ENCODE measurements at places on chromosomes 12 and 14. TPM values are rescaled to one million over a fixed set of nuclear protein-coding genes. Genes with fewer than 3 reads are reported as not detected.

GPN3 gene
- 19.8 TPM for total RNA-seq

TAS2R20 gene
- total RNA-seq = 7.9 TPM

BMP4 gene
- 17.0 TPM for total RNA-seq

CLEC6A gene
- not detected for total RNA-seq

ALDH2 gene
- total RNA-seq = 63.4 TPM

SAMD15 gene
- 0.32 TPM for total RNA-seq

SIX6 gene
- not detected for total RNA-seq

APOF gene
- total RNA-seq = not detected

INHBC gene
- total RNA-seq = not detected

MORN3 gene
- 0.29 TPM for total RNA-seq

GPR162 gene
- 4.1 TPM for total RNA-seq

LIN7A gene
- 13.1 TPM for total RNA-seq

CPNE6 gene
- not detected for total RNA-seq

NAA25 gene
- total RNA-seq = 16.8 TPM

CLEC4D gene
- total RNA-seq = 0.33 TPM

SERPINA5 gene
- 4.3 TPM for total RNA-seq

EML5 gene
- total RNA-seq = 0.96 TPM

JAG2 gene
- 15.4 TPM for total RNA-seq

EIF2S3B gene
- total RNA-seq = 0.48 TPM

ACSS3 gene
- total RNA-seq = 32.6 TPM

FLVCR2 gene
- total RNA-seq = 15.4 TPM

STAC3 gene
- 3.2 TPM for total RNA-seq

TAS2R46 gene
- 3.2 TPM for total RNA-seq

ARHGEF25 gene
- 19.2 TPM for total RNA-seq

LAG3 gene
- total RNA-seq = 0.80 TPM

TEX22 gene
- 0.64 TPM for total RNA-seq

ADAM20 gene
- 3.4 TPM for total RNA-seq

ZNF219 gene
- total RNA-seq = 32.8 TPM

FAR2 gene
- total RNA-seq = 9.8 TPM

SLCO1C1 gene
- total RNA-seq = not detected

CPNE8 gene
- total RNA-seq = 11.3 TPM

TMEM52B gene
- total RNA-seq = 0.33 TPM

PLD4 gene
- not detected for total RNA-seq

ACOT6 gene
- 0.16 TPM for total RNA-seq

RPGRIP1 gene
- 0.33 TPM for total RNA-seq

IL23A gene
- total RNA-seq = 0.88 TPM

NXPH4 gene
- not detected for total RNA-seq

PWP1 gene
- total RNA-seq = 78.9 TPM

PLEKHG7 gene
- total RNA-seq = 0.15 TPM

ARHGDIB gene
- 222 TPM for total RNA-seq

PPP1R36 gene
- total RNA-seq = 2.3 TPM

FZD10 gene
- total RNA-seq = 1.8 TPM

Data from breast epithelium (tissue), 4 donors.